Stimulated activated CD4-positive, alpha-beta T cell treated with anti-CD3 and anti-CD28 coated beads, Interleukin-2, amount 100 ng/mL, for 4 hours (primary cell): ENCODE measurements at places on chromosomes 4 and X.

GRCh38 chrX:95427389-95427788 is 1257.3 kb upstream of the DIAPH2 start:
- no peak for DNase-seq

DNA sequence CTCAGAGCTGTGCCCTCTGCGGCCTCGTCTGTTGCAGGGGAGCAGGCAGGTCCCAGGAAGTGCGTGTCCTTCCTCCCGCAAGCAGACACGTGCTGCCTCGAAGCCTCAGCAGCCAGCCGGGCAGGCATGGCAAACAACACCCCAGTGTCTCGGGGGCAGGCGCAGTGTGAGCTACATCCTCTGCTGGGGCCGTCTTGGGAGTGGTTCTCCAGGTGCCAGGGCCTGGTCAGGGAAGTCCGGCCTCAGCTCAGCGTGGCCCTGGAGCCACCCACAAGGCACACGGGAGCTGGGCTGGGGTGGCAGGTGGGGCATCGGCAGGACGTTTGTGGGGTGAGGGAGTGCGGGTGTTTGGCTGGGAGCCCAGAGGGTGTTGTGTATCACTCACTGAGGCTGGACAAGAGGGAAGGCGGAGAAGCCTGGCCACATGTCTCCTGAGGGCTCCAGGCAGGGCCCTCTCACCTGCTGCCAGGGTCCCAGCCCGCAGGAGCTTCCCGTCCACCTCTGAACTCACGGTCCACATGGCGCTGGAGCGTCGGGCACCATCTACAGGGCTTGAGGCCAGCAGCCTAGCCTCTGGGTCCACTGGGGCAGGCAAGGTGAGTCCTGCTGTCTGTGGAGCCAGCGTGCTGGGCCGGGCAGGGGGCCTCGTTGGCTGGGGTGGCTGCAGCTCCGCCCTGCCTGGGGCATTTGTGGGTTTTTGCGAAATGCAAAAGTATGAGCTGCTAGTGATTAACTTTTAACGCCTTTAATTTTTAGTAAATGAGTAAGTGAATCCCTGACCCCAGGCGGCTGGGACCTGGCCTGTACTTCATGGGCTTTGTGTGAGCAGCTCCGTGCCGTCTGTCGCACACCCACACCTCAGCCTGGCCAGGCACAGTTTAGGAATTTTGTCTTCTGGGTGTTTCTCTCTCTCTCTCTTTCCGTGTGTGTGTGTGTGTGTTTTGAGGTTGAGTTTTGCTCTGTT is 17.3 kb upstream of the UVSSA start:
- DNase-seq, result no peak

- no peak for DNase-seq
Measured at GRCh38 chr4:139670775-139671174, 5.2 kb downstream of the MGST2 start.

- no peak for DNase-seq
Measured at GRCh38 chr4:73429826-73430587, 6.0 kb upstream of the AFP start.

GRCh38 chr4:126057371-126057770 is 742.6 kb downstream of the FAT4 start:
- DNase-seq, result no peak

- no peak for DNase-seq
Measured at GRCh38 chr4:53786632-53787031, 195.3 kb upstream of the LNX1 start.

GRCh38 chr4:138262469-138262868 is 20.3 kb upstream of the SLC7A11 start:
- no peak for DNase-seq

DNA sequence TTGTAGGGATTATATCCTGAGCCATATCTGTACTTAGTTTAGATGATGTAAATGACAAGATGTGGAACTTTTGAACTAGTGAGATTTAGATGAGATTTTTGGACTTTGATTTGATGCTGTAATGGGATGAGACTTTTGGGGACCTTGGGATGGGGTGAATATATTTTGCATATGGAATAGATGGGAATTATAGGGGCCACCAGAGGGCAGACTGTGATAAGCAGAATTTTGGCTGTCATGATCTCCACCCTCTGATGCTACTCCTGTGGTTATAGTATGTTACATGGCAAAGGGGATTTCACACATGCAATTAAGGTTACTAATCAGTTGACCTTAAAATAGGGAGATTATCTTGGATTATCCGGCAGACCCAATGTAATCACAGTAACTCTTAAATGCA is 214.0 kb upstream of the NHS start:
- no peak for DNase-seq

GRCh38 chr4:75557696-75558095 is 1.8 kb downstream of the ODAPH start:
- DNase-seq, result no peak

- DNase-seq, result no peak
Measured at GRCh38 chr4:42262701-42263490, 110.4 kb upstream of the BEND4 start.

- no peak for DNase-seq
Measured at GRCh38 chr4:170736710-170737109, 647.0 kb upstream of the AADAT start.

- no peak for DNase-seq
Measured at GRCh38 chrX:129108936-129109335, 414.4 kb downstream of the SMARCA1 start.

DNA sequence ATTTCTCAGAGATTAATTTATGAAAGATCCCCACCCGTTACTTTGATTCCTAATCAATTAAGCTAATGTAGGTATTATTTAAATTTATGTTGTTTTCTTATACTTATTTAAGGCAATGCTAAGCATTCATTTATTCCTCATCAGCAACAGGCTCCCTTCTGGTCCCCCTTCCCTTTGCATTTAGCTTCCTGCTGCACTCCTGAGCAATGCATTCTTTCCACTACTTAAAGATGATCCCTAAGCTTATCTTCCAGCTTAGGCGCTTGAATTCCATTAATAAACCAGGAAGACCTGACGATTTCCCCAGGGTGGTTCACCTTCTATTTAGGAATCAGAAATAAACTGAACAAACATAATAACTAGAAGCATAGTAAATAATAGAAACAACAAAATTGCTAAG is 1003.1 kb downstream of the FSTL5 start:
- no peak for DNase-seq

- no peak for DNase-seq
Measured at GRCh38 chrX:149903889-149904748, 23.1 kb downstream of the MAGEA8 start.

GRCh38 chr4:4568806-4569427 is 27.1 kb upstream of the STX18 start:
- no peak for DNase-seq

DNA sequence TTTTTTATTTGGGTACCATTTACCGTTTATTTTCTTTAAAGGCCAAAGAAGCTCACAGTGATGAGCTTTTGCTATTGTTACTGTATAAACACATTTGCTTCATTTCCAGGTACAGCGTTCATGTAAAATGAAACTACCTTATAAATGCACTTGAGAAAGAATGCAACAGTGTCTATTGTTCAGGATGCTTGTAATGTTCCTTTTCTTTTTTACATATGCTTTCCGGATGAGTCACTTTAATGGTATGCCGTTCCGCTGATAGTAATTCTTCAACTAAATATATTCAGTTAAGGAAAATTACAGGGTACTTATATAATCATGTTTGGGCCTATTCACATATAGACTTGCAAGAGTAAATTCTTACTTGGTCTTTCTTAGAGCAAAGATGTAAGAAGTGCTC is 354.9 kb downstream of the RPA4 start:
- DNase-seq, result no peak

DNA sequence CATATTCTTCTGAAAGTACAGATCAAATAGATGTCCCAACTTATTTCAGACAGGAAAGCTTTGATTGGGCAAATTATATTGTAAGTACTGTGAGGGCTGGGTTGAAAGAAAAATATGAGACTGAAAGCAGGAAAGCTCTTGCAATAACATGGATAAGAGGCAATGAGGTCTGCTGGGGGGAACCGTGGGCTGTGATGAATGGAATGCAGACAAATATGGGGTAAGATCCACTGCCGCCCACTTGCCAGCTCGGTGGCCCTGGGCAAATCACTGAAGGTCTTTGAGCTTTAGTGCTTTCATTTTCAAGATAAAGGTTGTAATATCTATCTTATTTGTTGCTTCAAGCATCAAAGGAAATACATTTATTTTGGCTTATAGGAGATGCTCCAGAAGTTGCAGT is 51.0 kb downstream of the AGA start:
- no peak for DNase-seq

- no peak for DNase-seq
Measured at GRCh38 chr4:152160225-152160800, 375.6 kb downstream of the FBXW7 start.

DNA sequence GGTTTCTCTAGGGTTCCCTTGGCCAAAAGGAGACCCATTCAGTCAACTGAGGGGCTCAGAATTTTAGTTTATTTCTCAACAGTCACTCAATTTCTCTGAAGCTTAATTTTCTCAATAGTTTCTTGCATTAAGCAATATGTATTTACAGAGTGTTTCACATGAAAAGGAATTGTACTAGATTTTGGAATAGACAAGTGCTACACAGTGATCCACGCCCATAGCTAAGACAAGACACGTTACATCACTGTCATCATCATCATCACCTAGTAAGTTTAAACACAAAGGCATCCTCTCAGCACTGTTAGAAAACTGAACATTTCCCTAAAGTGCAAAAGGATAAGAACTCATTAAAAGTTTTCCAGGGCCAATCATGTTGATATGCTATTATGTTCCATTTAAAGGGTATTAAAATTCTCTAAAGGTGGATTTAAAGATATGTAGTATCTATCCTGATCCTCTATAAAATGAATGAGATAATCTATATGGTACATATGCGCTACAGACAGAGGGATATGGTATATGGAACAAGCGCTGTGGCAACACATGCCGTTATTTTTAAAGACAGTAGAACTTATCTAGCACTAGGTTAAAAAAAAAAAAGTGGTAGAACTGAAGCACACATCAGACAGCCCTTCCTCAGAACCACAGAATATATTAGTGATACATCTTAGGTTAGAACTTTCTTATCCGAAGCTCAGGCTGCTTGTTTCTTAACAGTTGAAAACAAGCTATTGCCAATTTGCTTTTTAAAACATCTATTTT is 12.1 kb downstream of the PPA2 start:
- DNase-seq, result no peak

GRCh38 chr4:10080589-10081217 is 35.9 kb downstream of the WDR1 start:
- DNase-seq, result no peak

GRCh38 chr4:7651461-7651921 is 216.8 kb upstream of the PSAPL1 start:
- DNase-seq, result no peak

DNA sequence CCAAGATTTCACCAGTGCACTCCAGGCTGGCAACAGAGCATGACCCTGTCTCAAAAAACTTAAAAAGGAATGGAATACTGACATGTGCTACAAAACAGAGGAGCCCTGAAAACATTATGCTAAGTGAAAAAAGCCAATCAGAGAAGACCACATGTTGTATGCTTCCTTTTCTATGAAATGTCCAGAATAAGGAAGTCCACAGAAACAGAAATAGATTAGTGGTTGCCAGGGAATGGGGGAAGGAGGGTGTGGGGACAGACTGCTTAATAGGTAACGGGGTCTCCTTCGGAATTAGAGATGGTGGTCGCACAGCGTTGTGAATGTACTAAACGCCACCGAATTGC is 30.1 kb upstream of the KIAA0232 start:
- DNase-seq, result no peak

DNA sequence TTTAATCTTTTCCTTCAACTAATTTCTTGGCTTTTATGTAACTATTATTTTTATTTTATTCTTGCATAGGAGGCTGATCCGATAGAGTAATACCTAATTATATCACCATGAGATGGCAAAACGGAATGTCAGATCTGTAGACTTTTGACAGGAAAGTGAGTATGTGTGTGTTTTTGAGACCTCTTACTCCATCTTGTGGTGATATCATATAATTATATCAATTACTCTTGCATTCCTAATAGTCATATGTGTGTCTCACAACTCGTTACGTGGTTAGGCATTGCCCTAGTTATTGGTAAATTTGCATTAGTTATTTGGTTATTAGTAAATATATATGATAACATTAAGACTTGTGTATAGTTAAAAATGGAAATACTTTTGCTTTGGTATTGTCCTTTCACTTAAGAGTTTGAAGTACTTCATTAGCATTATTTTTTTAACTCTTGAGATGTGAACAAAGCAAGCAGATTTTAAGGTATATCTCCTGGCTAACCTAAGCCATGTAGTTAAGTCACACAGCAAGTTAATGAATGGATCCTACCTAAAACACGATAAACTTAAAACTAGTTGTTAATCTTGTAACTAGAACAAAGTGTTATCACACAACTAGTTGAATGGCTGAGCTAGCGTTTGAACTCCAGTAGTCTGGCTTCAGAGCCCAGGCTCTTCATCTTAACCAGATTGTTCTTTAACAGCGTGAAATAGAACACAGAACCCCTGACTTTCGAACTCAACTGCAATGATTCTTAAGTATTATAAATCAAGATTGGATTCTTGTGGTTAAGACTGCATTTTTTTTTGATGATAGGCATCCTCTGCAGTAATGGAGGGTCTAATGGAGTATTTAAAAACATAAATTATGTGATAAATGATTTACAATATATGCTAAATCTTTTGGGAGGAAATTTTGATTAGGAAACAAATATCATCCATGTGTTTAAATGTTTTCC is 67.1 kb downstream of the PGRMC2 start:
- DNase-seq, result no peak

GRCh38 chr4:3771939-3772495 is 5.8 kb downstream of the ADRA2C start:
- no peak for DNase-seq

- no peak for DNase-seq
Measured at GRCh38 chr4:114921790-114922591, 191.4 kb downstream of the NDST4 start.

- no peak for DNase-seq
Measured at GRCh38 chr4:174047363-174047762, 236.1 kb downstream of the FBXO8 start.

DNA sequence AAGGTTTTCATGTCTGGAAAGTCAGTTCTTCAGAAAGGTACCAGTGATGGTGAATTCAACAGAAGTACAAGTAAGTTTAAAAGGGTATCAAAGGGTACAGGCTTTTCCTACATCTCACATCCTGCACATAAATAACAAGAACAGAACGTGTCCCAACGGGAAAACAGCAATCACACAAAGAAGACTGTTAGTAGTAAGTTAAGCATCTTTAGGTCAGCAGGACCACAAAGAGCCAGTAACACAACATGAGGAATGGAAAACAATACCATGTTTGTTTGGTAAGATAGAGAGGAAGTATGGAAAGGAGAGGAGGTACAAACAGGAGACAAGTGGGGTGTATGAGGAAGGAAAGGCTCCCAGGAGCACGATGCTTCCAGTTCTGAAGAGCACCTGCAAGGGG is 43.2 kb downstream of the SAT1 start:
- DNase-seq, result no peak

- DNase-seq, result no peak
Measured at GRCh38 chr4:11218692-11219091, 210.0 kb downstream of the HS3ST1 start.

DNA sequence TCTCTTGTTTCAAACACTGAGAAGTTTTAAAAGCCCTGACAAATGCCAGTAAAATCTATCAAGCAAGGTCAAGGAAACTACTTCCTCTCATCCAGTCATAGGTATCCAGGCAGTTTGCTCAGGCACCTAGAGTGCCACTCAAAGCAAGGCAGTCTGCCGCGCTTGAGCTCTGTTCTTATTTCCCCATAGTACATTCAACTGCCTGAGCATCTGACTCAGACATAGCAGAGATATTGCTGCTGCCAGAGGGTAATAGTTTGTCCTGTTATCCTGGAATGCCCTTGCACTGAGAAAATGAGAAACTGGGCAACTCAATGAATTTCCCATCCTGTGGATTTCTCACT is 16.1 kb upstream of the ATP8A1 start:
- DNase-seq, result no peak

GRCh38 chr4:120659616-120660170 is 262.8 kb downstream of the PRDM5 start:
- DNase-seq, result no peak
